ENCODE measurements at places on chromosomes 2 and 18.
A peak's percentile ranks its signal among the peaks of the same experiment; 100 is the strongest.

- no peak for DNase-seq
These were observed 310.5 kb downstream of the PTPRM start for GRCh38 chr18:7877609-7878008.

DNA sequence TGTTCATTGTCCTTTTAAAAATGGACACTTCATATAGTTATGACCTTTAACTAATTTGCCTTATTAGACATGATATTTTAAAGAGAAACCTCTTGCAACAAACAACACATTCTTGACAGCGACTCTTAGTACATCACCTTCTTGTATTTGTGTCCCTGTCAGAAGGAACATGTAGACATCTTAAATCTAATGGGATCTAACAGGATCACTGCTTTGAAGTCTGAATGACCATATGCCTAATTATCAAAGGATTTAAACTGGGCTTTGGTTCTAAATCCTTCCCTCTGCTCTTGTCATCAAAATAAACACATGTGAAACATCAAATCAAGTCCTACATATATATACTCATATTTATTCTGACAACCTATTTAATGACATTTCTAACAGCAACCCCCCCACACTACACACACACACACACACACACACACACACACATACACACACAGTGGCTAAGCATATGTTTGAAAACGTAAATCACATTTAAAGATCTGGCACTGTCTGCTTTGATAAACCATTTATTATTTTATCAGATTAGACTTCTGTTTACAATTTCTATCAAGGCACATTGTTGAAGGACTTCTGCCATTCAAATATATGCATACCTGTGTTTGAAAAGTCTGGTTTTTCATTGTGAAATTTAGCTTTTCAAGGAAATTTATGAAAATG is 4.2 kb downstream of the GALNT13 start:
- DNase-seq: no peak

- no peak for DNase-seq
These were observed 120.2 kb downstream of the INHBB start for GRCh38 chr2:120465989-120466703.

- peak; percentile 9 for DNase-seq
These were observed 63.1 kb downstream of the NAPG start for GRCh38 chr18:10588975-10589374.

DNA sequence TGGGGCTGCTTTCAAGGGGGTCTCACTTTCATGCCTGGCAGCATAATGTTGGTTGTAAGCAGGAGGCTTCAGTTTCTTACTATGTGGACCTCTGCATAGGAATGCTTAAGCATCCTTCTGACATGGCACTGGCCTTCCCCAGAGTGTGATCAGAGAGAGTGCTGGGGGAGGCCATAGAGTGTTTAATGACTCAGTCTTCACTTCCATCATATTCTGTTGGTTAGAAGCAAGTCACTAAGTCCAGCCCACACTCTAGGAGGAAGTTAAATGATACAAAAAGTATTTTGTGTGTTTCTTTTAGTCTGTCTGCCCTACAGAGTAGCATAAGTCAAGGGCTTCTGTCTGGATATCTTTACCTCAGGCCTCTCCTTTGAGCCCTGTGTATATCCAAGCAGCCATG is 64.9 kb downstream of the GALNT1 start:
- no peak for DNase-seq

DNA sequence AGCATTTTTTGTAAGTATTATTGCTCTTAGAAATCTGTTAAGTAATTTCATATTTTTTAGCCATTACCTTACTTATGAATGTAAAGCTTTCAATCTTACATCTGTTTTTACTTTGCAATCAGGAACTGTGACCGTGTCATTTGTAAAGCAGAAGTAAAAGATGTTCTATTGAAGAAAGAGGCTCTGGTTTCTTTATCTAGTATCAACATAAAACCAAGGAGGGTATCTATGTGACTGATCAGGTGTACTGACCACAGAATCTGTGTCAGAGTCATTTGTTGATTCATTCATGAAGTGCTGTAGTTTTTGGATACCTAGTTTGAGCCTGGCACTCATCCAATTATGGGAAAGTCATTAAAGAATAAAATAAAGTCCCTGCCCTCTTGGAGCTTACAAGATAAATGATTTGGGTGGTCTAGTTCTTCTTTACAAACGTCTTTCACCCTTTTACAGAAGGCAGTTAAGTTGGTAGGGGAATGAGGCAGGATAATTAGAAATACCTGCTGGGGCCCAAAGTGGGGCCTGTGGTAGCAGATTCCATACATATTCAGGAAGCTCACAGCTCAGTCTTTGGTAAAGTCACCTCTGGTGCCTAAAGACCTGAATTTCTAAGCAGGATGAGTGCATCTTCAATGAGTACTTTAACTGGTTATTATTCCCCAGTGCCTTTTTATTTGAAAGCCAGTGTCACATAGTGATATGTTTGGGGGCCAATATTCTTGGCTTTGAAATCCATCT is 260.6 kb upstream of the NT5C1B start:
- DNase-seq: no peak

DNA sequence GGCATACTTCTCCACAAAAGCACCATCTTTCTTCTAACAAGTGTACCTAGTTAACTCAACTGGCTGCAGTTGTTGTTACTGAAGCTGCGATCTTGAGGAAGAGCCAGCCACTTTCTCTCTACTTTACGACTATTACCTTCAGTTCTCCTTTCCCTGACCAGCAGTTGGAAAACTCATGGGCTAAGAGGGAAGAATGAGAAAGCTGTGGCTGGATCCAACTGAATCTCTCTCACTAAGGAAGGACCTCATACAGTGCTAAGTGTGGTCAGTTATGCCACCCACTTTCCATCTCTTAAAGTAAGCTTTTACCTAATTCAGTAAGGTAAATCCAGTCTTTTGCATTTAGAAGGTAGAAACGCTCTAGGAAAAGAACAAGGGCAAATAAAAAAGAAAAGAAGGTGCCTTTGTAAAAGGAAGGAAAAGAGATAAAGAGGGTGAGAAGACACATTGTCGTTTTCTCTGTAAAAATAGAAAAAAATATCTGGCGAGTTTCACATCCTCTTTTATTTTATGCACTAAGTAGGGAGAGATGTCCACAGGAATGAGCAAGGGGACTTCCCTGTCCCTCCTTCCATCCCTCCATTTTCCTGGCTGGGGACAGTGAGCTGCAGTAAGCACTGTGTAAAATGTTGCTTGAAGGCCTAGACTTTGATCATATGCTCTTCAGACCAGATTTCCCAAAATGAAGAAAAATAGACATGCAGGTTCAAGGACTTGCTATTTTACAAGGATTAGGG is 73.4 kb downstream of the PLEKHM3 start:
- DNase-seq: no peak

DNA sequence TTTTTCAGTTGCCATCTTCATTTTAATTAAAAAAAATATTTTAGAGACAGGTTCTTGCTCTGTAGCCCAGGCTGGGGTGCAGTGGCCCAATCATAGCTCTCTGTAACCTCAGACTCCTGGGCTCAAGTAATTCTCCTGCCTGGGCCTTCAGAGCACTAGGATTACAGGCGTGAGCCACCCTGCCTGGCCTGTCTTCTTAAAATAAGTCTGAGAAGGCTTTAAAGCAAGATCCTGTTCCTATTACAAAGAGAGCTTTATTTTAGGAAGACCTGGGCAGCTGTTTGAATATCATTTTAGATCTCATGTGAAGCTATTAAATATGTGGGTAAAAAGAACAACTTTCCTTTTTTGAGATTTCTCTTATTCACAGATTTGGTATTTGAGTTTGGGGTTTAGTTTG is 1.5 kb downstream of the FAM228A start:
- DNase-seq: no peak

GRCh38 chr2:207239754-207240494 is 74.2 kb upstream of the KLF7 start:
- peak; percentile 15 for DNase-seq

DNA sequence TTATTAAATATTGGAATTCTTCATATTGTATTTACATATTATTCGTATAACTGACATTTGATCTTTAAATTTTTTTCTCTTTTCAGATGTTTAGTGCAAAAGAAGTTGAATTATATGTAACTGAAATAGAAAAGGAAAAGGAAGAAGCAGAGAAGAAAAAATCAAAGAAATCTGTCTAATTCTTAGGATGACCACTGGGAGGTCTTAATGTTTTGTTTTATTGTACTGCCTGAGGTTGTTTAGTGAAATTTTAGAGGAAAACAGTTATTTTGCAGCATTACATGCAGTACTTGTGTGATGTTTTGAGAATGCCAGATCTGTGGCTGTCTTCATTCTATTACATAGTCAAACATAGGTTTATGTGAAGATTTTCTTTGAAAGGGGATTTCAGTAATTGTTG is 34.0 kb upstream of the TAF4B start:
- no peak for DNase-seq

GRCh38 chr2:42964439-42965083 is 172.2 kb upstream of the HAAO start:
- DNase-seq: no peak

GRCh38 chr18:75784390-75784789 is 356.9 kb upstream of the SMIM21 start:
- peak; percentile 63 for DNase-seq

DNA sequence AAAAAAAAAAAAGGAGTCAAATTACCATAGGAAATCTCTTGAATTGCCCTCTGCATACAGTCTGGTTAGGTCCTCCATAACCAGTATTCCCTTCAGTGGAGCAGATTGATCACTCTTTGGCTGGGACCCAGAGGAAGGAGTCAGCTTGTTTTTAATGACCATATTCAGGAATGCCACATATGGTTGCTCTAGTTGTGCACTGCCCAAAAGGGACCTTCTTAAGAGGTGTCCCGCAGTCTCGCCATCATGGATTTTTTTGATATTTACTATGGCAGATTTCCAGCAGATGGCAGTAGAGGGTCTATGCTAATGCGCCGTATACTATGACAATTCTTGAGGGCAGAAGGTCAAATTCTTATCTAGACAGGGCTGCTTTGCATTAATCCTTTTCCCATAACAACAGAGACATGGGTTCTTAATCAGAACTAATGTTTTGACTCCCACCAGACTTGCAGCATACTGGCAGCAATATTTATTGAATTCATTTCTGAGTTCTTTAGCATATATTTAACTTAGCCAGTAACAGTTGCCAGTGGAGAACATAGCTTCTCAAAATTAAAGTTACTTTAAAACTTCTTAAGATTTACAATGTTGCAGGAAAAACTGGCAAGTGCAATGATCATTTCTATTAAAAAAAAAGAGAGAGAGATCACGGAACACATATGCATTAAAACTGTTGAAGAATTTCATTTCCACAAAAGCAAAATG is 31.8 kb upstream of the INPP4A start:
- DNase-seq: no peak

- no peak for DNase-seq
These were observed 55.4 kb downstream of the TGOLN2 start for GRCh38 chr2:85272357-85272756.

GRCh38 chr2:60556576-60557485 is 3.4 kb upstream of the BCL11A start:
- DNase-seq: no peak

DNA sequence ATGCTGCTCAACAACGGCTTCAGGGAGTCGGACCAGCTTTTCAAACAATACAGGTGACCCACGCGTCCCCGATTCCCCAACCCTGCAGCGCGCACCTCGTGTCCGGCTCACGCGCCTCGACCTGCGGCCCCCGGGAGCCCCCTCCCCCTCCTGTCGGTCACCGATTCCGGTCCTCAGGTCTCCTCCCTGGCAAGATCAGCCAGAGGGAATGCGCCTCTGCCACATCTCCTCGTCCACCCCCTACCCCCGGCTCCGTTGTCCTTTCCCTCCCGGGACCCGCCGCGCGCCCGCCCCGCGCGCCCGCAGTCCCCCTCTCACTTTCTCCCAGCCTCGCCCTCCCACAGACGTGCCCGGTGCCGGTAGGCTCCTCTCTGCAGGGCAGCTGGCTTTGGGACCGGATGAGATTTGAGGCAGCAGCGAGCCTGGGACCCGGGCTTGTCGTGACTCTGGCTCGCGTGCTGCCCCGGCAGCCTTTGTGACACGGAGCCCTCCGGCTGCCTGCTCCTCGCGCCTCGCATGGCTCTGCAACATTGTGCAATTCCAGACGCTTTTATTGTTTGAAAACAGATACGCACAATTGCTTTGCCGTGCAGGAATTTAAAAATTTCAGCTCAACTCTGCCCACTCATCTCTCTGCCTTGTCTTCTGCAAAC is 558 bp downstream of the TTC39C start:
- DNase-seq: no peak

DNA sequence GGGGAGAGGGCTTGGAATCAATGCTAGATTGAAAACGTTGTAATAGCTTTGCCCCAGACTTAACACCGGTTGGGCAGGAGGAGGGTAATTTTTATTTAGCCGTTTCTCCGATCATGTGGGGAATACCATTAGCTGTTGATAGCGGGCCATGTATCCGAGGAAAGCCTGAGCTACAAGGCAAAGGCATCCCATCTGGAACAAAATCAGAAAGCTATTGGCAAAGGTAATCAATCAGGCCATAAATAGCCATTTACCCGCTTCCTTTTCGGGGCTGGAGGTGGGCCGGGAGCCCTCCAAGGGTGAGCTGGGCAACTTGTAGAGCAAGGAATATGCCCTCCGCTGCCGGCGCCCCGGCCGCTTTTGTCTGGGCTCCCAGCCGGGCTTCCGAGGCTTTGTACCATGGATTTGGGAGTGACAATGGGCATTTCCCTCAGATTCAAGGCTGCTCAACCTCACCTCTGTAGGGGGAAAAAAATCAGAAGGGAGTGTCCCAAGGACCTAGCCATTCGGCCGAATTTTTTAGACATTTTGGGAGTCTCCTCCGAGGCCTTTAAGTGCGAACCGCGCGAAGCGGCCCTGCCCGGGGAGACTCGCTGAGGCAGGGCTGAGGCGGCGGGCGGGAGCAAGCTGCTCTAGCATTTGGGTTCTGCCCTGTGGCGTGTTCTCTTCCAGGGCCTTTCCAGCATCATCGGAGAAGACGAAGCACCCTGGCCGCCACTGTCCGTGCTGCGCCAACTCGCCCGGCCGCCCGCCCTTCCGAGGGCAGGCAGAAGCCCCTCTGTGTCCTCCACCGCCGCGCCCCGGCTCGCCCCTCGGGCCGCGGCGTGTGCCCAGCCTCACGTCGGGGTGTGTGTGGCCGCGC is 1.1 kb upstream of the HOXD9 start:
- no peak for DNase-seq

DNA sequence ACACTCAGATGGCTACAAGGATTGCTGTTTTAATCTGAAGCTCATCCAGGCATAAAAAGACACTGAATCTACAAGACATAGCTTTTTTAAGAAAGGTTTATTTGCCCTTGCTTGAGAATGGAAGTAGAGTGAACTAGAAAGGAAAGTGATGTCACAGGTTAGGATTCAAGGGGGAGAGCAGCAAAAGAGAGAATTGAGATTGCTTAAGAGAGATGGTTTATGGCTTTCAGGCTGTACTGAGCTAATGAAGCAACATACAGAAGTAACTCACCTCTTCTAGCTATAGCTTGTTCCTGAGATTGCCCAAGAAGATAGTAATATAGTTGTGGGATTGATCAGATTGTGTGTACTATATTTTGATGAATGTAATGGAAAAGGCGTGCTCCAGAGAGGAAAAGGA is 26.1 kb upstream of the ACVR2A start:
- DNase-seq: no peak

GRCh38 chr2:175282300-175282699 is 100.8 kb upstream of the ATP5MC3 start:
- DNase-seq: no peak

GRCh38 chr2:60899230-60899891 is 18.0 kb downstream of the REL start:
- no peak for DNase-seq
